ENCODE measurements at places on chromosomes 3 and 15.

GRCh38 chr15:90814191-90814821 lies 54.1 kb upstream of the FURIN start:
- no peak for DNase-seq

DNA sequence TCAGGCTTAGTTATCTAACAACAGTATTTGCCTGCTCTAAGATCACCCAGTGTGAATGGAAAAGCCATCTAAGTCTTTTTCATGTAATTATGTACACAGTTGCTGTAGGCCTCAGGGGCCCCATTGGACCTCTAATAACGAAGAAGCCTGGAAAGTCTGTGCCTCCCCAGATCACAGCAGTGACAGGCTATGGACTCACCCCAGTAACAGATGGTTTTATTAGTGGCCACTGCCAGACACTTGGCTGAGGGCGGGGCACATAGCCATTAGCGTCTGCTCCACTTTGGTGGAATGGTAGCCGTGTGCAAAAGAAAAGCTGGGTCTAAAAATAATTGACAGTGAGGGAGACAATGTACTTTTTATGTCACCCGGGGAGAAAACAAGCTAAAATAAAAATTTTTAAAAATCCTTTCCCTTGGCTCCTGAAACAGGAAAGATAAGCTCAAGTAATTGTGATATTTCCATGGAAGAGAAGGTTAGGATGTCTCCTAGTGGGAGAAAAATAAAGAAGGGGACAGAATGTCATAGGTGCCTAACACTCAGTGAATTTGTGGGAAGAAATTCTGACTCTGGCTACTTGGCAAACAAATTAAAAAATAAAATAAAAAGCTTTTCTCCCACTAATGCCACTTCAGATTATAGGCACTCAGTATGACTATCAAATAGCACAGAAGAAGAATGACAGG lies 44.3 kb upstream of the ZNF385D start:
- no peak for DNase-seq

- no peak for DNase-seq
These were observed 274.1 kb upstream of the CTNNB1 start for GRCh38 chr3:40925231-40925630.

DNA sequence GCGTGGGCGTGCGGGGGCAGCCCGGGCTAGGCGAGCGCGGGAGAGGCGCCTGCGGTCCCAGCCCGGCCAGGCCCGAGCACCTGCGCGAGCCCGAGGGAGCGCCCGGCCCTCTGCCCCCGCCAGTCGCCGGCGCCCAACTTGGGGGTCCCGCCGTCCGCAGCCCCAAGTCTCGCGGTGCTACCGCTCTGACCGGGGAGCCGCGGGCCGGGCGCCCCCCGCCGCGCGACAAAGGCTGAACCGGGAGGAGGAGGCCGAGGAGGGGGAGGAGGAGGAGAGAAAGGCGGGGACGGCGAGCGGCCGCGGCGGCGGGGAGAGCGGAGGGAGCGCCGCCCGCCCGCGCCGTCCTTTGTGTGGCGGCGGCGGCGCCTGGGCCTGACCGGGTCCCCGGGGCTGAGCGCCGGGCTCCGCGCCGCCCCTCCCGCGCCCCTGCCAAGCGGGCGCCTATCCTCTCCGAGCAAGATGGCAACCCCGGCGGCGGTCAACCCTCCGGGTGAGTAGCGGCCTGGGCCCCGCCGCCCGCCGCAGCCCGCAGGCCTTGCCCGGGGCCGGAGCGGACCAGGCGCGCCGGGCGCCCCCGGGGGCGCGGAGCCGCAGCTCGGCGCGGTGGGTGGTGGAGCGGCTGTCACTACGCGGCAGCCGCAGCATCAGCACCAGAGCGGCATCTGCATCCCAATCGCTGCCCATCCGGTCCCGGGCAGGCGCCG lies at the start of gene ARNT2:
ARNT2 (plus strand) TSS at position 326 of the 704 bp plus-strand sequence; CDS start at position 460, 134 bp downstream.
- DNase-seq: no peak

All from stimulated activated CD8-positive, alpha-beta memory T cell treated with anti-CD3 and anti-CD28 coated beads, Interleukin-12 subunit alpha, Interleukin-12 subunit beta, amount 100 ng/mL, for 4 hours (primary cell).